Stimulated activated CD8-positive, alpha-beta memory T cell treated with anti-CD3 and anti-CD28 coated beads, Interleukin-4, amount 100 ng/mL, for 1 hour (primary cell): ENCODE measurements at places on chromosomes 16 and 17.

- DNase-seq, result no peak
These were observed 6.1 kb upstream of the PRSS8 start for GRCh38 chr16:31141489-31142108.

DNA sequence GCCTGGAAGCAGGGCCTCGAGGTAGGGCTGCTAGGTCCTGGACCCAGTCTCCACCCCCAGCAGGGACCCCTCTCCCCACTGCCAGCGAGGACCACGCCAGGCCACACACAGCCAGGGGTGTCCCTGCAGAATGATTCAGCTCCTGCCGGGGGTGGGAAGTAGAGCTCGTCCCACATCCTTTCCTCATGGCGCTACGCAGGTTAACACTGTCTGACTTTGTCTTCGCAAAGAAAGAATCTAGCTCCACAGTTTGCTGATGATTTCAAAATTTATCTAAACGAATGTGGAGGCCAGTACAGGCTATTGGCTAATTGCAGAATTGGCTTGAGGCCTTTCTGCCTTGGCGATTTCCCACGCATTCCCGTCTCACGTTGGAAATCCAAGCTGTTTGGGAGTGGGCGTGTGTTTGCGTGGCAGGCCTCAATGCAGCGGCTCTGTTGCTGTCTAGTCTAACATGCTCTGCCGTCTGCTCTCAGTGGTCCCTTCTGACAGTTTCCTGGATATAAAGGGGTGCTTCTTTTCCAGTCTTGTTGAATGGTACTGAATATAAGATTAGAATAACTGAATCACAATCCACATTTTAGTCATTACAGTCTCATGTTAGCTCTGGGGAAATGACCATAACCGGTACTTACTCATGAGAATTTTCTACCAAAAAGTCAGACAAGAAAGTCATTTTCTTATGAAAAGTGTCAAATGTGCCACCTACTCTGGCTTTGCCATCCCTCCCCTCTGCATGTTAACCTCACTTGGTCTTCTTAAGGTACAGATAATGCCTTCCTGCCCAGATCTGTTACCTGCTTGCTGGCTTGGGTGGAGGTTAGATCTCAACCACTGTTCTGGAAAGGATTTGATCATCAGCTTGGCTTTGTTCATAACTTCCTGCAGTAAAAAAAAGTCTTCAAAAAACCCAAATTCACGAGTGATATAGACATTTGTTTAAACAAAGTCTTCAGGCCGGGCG is 252.4 kb downstream of the NTN1 start:
- DNase-seq, result no peak

DNA sequence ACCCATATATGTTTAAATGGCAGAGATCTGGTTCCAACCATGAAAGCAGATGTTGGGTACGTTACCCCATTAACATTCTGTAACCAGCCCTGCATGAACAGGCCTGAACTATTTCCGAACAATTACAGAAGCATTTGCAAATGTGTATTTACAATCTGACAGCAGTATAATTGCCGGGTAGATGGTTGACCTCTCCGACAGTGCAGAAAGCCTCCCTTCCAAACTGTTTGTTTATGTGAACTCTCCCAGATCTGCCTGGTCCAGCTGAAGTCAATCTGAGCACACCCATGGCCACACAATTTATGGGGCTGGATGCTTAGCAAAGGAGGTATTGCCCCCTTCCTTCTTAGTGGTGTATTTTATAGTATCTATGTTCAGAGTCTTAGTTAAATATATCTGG is 21.8 kb downstream of the NUDT7 start:
- DNase-seq, result no peak

DNA sequence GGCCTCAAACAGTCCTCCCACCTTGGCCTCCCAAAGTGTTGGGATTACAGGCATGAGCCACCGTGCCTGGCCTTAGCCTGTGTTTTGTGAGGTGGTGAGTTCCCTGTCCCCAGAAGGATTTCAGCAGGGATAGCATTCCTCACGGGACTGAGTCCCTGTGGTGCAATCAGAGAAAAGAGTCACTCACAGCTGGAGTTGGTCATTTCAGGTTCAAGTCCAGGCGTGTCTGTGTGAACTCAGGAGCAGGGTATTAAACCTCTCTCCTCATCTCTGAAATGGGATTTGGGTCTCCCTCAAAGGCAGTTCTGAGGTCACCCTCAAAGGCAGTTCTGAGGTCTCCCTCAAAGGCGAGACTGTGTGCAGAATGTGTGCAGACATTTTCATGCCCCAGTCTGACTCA is 28.6 kb downstream of the NPTX1 start:
- no peak for DNase-seq

DNA sequence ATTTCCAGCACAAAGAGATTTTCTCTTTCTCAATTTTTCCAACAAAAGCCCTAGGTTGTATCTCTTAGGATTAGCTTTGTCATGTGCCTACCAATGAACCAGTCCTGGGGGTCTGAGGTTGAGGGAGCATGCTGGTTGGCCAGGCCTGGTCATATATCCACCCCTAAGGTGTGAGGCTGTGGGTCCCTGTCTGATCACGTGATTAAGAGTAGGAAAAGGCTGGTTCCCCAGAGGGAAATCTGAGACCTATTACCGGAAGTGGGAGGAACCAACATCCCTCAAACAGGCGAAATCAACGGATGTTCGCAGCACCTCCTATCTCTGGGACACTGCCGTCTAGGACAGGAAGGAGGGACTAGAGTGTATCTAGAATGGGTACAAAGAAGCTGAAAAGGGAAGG is 185.7 kb upstream of the IRX5 start:
- no peak for DNase-seq

- DNase-seq, result no peak
These were observed 368.0 kb downstream of the FOXL1 start for GRCh38 chr16:86946396-86946795.

DNA sequence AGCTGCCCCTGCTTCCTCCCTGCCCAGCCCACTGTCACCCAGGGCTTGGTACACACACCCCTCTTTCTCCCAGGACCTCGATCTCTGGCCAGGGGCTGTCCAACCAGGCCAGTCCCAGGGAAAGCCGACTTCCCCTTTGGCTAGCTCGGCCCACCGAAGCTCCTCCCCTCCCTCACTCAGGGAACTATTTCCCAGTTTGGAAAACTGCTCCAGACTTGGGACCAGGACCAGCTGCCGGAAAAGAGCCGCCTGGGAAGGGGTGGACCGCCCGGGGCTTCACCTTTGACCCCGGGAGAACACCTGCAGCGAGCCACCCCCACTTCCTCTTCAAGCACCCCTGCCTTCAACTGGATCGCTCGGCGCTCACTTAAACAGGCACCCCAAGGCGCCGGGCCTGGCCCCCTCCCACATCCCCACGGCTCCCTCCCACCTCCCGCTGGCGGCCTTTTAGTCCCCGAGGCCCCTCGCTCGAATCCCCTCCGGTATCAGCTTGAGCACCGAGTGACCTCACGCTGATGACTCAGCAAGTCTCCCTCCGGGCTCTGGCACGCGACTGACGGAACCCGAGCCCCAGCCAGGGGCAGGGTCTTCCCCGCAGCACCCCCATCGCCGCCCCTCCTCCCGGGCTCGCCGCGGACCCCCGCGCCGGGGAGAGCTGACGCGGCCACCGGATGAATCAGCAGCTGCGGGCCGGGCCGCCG is 934 bp downstream of the MAFG start:
- no peak for DNase-seq

DNA sequence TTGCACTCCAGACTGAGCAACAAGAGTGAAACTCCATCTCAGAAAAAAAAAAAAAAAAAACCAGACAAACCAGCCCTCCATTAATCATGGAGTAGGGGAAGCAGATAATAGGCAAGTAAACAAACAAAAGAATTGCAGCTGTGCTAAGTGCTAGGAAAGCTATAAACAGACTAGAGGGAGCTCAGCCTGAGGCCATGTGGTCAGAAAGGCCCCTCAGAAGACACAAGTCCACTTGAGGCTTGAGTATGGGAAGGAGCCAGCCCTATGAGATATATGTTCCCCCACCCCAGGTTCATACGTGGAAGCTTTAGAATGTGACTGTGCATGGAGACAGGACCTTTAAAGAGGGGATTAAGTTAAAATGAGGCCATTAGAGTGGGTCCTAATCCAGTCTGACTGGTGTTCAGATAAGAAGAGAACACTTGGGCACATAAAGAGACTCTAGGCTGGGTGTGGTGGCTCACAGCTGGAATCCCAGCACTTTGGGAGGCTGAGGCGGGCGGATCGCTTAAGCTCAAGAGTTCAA is 132.6 kb upstream of the NOL11 start:
- DNase-seq, result no peak

- DNase-seq, result no peak
These were observed 313.0 kb downstream of the SEC14L1 start for GRCh38 chr17:77453613-77454241.

GRCh38 chr16:81473558-81473957 is 28.9 kb downstream of the CMIP start:
- DNase-seq, result no peak

- DNase-seq, result no peak
These were observed 16.5 kb downstream of the CDIP1 start for GRCh38 chr16:4522051-4522581.

DNA sequence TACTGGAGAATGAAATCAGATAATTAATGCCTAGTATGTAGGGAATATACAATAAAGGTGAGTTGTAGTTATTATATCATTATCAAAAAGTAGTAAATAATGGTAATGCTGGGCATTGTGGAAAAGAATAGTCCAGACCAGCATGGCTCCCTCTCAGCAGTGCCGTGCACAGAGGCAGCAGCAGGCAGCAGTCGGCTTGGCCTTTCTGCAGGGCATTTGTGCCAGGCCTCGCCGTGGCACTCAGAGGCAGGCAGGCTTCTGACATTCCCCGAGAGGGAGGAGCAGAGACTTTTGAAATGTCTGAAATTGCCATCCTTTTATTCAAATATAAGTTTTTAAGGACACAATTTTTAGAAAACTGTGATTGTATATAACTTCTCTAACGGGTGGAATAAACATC is 15.0 kb downstream of the KIAA0513 start:
- no peak for DNase-seq

DNA sequence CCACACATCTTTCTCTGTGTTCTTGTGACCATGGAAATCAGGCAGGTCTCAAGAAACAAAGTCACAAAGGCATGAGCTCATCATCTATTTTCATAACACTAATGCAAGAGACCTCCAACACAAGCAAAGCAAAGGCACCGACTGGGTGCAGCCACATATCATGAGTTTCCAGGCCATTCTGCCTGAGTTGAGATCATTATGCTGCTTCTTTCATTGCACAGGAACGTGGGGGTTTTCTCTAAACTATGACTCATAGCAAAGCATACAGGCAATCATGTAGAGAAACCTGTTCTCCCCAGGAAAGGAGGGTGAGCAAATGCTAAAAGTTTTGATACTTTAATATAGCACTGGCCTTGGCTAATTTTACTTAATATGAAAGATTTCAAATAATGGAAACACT is 60.7 kb downstream of the GRIN2A start:
- DNase-seq, result no peak

DNA sequence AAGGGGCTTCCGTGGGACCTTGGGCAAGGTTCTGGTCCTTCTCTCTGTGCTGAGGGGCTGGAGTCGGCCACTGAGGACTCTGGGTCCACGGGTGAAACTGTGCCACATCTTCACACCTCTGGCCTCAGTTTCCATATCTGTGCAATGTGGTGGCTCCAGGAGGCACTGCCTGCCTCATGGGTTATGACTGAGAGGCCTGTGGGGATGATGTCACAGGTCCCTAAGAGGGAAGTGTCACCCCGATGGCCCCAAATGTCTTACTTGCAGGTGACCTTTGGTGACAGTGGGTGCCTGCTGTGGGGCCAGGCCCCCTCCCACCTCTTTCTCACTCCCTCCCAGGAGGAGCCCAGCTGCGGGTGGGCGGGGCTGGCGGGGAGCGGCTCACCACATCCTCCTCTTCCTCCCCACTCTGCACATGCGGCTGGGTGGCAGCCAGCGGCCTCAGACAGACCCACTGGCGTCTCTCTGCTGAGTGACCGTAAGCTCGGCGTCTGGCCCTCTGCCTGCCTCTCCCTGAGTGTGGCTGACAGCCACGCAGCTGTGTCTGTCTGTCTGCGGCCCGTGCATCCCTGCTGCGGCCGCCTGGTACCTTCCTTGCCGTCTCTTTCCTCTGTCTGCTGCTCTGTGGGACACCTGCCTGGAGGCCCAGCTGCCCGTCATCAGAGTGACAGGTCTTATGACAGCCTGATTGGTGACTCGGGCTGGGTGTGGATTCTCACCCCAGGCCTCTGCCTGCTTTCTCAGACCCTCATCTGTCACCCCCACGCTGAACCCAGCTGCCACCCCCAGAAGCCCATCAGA is at the start of gene IL21R:
Gene IL21R, plus strand, starts transcription at position 407 of the 801 bp plus-strand sequence. CDS start 27,898 bp downstream, outside the sequence.
- peak; percentile 82 for DNase-seq

GRCh38 chr16:50152351-50152806 is 727 bp upstream of the TENT4B start:
- peak; percentile 28 for DNase-seq

DNA sequence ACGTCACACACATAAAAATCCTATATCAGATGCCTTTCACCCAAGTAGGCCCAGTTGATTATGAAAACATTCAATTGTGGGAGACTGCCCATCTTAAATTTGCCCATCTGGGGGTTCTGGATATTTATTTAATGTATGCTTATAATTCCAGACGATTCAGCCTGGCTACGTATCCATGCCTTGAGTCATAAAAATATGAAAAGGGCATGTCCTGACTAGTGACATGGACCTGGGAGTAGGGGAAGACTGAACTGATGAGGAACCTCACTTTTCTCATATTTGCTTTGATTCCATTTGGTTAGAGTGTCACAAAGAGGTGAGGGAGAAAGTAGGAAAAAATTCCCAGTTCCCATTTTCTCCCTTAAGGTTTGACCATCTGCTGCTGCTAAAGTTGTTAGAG is 122.5 kb upstream of the GNAO1 start:
- DNase-seq, result no peak

- no peak for DNase-seq
These were observed 44.9 kb upstream of the ERN1 start for GRCh38 chr17:64174686-64175456.

DNA sequence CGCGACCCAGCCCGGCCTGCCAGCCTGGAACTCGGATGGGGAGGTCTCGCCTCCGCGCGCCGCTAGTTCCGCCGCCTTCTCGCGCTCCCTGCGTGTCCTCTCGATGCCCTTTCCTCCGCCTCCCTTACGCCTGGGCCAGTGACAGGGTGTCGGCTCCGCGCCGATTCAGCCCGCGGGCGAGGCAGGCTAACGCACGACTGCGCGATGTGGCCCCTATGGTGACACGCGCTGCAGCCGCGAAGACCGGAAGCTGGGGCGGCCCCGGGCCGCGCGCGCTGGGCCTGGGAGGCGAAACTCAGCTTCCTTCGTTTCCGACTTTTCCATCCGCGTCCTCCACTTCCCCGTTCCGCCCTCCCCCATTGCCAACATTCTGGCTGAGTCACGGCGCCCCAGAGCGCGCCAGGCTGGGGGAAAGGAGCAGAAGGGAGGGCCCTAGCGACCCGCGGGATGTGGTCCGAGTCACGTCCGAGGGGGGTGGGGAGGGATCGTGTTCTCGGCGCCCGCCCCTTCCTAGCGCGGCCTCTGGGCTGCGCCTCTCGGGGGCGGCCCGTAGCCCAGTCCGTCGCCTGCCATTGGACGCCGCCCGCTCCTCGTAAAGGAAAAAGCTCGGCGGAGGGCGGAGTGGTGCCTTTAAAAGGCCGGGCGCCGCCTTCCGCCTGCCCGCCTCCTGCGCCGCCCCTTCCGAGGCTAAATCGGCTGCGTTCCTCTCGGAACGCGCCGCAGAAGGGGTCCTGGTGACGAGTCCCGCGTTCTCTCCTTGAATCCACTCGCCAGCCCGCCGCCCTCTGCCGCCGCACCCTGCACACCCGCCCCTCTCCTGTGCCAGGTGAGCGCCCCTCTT is at the start of gene ALDOA:
Gene ALDOA, plus strand, starts transcription at position 659 of the 841 bp plus-strand sequence. CDS start 1,138 bp downstream, outside the sequence.
- peak; percentile 86 for DNase-seq

- DNase-seq, result no peak
These were observed 224.2 kb downstream of the PARN start for GRCh38 chr16:14405611-14406537.
